Retina (tissue), 1 donor: ENCODE measurements at places on chromosomes 4 and X.

GRCh38 chr4:165563851-165564250 is 185.0 kb downstream of the CPE start:
- no peak for DNase-seq

- no peak for DNase-seq
Measured at GRCh38 chr4:147425019-147425418, 55.9 kb upstream of the EDNRA start.

DNA sequence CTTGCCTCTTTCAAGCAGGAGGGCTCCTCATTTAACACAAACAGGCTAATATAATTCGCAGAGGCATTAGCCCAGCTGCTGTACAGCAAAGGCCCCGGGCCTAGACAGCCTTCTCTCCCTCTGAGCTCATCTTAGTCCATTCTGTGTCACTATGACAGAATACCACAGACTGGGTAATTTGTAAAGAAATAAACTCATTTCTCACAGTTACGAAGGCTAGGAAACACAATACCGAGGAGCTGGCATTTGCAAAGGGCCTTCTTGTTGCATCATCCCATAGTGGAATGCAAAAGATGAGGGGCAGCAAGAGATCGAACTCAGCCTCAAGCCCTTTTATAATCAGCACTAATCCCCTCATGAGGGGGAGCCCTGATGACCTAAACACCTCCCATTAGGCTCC is 48.5 kb downstream of the TSPAN5 start:
- no peak for DNase-seq

DNA sequence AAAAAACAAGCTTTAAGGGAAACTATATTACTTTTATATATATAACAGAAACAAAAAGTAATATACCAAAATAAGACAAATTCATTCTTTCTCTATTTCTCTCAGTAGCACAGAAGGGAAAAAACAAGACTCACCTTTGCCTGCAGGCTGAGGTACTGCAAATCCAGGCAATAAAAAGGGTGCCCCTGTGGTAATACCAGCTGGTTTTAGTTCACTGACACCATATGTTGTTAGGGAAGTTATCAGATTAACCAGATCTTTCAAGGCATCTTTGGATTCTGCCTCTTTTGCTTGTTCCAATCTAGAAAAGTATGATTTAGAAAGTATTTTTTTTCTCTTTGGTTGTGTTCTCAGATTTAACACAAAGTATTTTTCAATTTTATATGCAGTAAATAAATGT is 139.8 kb downstream of the WDFY3 start:
- no peak for DNase-seq

- peak; percentile 80 for DNase-seq
Measured at GRCh38 chr4:76689145-76689817, 208.7 kb downstream of the SOWAHB start.

DNA sequence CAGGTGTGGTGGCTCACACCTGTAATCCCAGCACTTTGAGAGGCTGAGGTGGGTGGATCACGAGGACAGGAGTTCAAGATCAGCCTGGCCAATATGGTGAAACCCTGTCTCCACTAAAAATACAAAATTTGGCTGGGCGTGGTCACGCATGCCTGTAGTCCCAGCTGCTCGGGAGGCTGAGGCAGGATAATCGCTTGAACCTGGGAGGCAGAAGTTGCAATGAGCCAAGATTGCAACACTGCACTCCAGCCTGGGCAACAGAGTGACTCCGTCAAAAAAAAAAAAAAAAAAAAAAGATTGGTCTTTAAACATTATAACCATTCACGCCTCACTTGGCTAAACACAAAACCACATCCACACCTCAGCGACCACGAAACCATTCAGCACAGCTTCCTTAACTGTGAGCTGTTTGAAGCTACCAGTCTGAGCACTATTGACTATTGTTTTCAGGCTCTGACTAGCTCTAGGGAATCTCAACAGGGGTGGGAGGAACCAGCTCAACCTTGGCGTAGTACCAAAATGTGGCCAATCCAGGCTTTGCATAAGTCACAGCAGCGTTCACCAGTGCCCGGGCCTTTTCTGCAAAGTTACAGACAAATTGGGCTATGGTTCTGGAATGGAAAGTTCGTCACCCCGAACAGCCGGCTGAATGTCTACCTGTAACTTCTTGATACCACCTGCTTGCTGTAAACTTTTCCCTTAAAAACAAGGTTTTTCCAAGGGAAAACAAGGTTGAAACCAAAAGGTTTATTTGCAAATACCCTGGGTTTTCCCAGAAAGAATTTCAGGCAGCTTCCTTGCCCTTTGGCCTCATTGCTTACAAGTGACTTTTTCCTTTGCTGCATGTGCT is 73.6 kb upstream of the DHX15 start:
- no peak for DNase-seq

- DNase-seq, result no peak
Measured at GRCh38 chrX:103417370-103417769, 41.0 kb downstream of the BEX3 start.

DNA sequence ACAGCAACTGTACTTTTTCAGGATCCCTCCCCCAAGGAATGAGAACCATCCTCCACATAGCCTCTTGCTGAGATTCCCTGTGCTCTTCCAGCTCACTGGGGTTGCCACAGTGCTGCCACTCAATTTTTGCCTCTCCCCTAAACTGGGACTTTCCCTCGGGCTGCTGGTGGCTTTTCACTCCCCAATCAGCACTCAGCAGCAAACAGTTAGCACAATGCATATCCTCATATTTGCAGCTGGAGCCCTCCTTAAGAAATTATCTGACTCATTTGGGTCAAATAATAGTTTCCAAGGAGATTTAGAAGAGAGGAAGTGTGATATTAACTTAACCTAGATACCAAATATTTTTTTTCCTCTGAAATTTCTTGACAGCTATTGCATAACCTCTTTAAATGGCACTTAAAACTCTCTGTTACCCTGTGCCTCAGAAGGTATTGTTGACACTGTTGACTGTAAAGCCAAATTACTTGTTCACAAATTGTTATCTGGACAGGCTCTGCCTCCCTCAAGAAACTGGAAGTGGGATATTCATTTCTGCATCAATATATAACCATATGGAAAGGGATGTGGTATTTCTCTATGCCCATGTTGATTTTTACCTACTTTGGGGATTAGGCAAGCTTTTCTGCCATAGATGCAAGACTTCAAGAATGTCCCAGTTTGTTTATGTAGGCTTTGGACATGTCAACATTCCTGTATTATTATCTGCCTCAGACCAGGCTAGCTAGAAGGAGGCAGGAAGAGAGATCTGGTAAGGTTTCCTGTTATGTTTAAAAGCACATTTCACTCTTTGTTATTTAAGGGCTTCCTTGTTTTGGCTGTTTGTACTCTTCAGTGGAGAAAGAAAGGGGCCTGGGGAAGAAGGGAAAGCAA is 58.0 kb downstream of the SEPTIN11 start:
- no peak for DNase-seq
